ENCODE measurements at places on chromosomes 3 and 15.
A peak's percentile ranks its signal among the peaks of the same experiment; 100 is the strongest.

DNA sequence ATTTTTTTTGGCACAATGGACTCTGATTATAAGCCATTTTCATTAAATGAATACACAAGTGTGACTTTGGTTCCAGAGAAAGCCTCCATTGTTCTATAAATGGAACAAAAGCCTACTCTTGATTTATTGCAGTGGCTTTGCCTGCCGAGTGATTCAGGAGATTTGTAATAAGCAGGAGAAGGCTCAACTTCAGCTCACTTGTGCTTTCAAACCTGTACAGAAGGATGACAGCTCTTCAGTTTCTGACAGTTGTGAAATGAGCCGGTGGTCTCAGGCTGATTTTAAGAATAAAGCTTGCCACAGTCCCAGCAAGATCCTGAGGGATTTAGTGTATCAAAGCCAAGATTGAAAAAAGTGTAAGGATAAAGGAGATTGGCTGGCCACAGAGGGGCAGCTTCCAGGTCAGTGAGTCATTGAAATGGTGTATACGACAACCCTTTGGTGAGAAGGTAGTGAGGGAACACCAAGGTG lies 438.8 kb upstream of the TGFBR2 start:
- no peak for DNase-seq

DNA sequence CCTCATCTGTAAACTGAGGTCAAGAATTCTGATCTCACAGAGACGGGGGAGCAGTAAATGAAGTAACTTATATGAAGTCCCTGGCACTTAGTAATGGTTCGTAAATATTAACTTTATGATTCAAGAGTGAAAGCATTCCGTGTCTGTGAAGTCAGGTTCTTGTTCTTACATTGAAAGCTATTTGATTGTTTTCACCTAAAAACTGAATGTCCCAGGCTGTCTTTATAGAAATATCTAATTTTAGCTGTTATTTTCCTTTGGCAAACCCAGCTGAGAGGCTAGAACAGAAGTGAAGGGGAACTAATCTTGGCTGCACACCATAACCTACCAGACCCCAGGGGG lies 84.5 kb downstream of the CHSY1 start:
- DNase-seq: no peak

- no peak for DNase-seq
Measured at GRCh38 chr3:94643400-94643799, 580.5 kb downstream of the NSUN3 start.

DNA sequence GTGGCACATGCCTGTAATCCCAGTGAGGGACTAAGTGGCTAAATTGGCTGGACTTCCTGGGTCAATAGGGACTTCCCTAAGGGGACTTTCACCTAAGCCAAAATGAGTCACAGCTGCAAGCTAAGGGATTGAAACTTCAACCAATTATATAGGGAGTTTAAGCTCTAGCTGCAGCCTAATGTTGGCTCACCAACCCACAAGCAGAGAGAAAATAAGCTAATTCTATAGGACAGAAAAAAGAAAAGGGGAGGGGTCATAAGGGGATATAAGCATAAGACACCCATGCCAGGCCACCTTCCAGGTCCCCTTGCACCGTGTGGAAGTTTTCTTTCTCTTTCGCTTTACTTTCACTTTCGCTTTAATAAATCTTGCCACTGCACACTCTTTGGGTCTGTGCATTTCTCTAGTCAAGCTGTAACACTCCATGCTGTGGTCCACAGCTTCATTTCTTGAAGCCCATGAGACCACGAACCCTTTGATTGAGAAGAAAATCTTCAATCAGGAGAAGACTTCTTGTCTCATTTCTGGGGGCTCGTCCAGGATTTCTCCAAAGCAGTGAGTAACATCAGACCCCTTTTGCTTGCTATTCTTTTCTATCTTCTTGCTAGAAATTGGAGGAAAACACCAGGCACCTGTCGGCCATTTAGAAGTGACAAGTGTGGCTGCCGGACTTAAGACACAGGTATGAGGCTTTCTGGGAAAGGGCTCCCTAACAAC lies 192.3 kb downstream of the IGSF11 start:
- DNase-seq: no peak

DNA sequence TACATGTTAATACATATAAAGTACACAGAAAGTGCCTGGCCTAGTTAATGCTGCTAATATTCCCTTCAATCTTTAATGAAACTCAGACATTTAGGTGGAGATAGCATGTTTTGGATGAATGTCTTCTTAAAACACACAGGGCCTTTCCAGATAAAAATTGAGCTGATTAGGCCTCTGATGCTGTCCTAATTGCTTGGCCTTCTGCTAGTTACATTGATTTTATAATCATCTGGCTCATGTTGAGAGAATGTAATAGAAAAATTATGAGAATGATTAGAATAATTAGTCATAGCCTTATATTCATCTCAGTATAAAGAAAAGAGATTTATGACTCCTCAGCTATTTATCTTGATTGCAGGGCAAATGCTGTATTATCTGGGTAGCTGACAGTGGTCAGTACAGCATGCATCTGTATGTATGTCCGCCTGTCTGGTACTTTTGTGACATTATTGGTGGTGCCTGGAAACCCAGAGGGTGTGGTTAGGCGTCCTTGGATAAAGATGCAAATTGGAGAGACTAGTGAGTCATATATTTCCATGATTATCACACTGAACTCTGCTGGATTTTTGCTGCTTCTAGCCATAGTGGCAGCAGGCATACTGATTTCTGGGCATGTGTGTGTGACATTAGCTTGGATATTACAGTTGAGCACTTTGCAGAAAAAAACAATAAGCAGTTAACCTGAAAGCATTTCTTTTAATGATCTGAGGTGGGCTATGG lies 120.8 kb downstream of the FEZF2 start:
- DNase-seq: no peak

DNA sequence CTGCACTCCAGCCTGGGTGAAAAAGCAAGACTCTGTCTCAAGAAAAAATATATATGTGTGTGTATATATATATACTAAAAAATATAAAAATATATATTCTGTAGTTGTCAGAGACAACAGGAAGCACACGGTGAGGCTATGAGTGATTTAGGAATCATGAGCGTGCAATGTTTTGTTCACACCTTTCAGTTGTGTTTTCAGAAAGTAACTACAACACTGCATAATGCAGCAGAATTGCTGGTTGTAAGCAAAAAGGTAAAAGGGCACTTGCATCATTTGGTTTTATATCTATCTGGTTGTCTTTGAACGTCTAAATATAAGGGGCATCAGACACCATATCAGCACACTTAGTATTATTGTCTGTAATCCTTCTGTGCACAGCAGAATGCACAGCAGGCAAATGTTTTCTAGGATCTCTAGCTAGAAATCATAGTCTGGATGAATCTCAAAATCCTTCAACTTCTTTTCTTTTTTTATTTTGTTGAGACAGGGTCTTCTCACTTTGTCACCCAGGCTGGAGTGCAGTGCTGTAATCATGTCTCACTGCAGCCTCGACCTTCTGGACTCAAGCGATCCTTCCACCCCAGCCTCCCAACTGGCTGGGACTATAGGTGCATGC lies 44.8 kb downstream of the CCR3 start:
- DNase-seq: no peak

- no peak for DNase-seq
Measured at GRCh38 chr3:75001330-75001729, 386.9 kb upstream of the CNTN3 start.

- no peak for DNase-seq
Measured at GRCh38 chr3:52279596-52279995, 1.1 kb upstream of the WDR82 start.

DNA sequence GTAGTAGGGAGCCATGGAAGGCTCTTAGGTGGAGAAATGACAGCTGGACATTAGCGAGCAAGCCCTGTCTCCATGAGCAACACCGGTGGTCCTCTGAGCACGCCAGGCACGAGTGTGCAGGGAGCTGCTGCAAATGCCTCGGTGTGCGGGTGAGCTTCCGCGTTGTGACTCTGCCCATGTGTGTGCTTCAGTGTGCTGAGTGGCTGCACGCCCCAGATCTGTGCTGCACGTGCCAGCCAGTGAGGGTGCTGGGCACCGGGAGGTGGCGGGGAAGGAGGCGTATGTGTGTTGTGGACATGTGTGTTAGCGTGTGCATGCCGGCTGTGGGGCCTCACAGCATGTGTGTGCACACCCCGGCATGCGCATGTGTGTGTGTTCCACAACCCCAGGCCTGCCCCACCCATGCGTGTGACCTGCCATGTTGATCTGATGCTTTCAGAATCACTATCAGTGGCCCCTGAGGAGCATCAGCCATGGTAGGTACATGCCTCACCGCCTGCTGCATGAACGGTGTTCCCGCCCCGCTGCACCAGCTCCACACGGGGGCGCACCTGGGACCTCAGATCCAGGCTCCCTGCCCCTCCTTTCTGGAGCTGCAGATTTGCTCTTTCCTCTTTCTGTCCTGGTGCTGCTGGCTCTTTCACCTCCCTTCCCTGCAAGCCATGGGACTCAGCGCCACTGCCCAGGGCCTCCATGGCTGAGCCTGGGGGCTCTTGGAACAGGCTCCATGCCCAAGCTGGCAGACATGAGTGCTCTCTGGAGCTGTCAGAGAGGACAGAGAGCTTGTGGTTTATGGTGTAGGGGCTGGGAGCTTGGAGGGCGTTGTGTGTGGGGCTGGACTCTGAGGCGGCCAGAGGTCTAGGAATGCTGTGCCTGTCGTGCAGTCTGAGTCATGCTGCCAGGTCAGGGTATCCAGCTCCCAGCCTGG lies 169.4 kb downstream of the TBC1D2B start:
- peak; percentile 78 for DNase-seq

Data from activated T-cell treated with anti-CD3 and anti-CD28 coated beads, Interleukin-2, amount 50 U/mL, for 48 hours (primary cell).